ENCODE measurements at places on chromosomes 16 and 17. TPM values are rescaled to one million over a fixed set of nuclear protein-coding genes. Genes with fewer than 3 reads are reported as not detected.

DNA sequence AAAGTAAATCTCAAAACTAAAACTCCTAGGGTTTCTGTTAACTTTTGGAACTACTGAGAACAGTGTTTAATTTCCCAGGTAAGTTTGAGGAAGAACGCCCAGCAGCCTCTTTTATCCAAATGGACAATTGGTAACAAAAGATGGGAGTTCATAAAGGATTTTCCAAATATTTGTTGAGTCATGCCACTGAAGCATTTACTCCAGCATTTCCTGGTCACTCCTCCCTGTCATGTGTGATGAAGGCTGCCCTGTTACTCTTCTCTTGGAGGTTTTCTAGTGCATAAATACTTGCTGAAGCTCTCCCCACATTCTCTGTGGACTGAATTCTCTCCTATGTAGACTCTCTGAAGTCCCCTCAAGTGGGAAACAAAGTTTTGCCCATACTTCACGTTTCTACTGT is 16.5 kb downstream of the ZNF75A start:
- no peak overlapping the region for H3K4me3 ChIP-seq
- no peak overlapping the region for H3K27ac ChIP-seq
- no peak for DNase-seq
- H3K27me3 ChIP-seq = no peaks in the 10 kb centered on the region
- H3K36me3 ChIP-seq = peaks cover 24% of the 10 kb centered on the region

GRCh38 chr17:604115-604450 is 110.6 kb downstream of the VPS53 start:
- peaks cover 12% of the 10 kb centered on the region for H3K4me1 ChIP-seq
- H3K27ac ChIP-seq = no peak overlapping the region
- no peak overlapping the region for H3K4me3 ChIP-seq
- H3K27me3 ChIP-seq = no peaks in the 10 kb centered on the region
- peaks cover 30% of the 10 kb centered on the region for H3K36me3 ChIP-seq

- H3K4me1 ChIP-seq = peaks cover 16% of the 10 kb centered on the region
- H3K27ac ChIP-seq = no peak within 1 kb of the TSS
- peaks cover 31% of the 10 kb centered on the region for H3K27me3 ChIP-seq
- peak within 1 kb of the TSS; percentile 69 for H3K4me3 ChIP-seq
- DNase-seq = peak; percentile 90
- no peaks in the 10 kb centered on the region for H3K36me3 ChIP-seq
These were observed at the start of gene NXN for GRCh38 chr17:979539-980405. Gene NXN, minus strand, starts transcription at chr17:979776.

- no peaks in the 10 kb centered on the region for H3K27me3 ChIP-seq
- DNase-seq = no peak
- peaks cover 73% of the 10 kb centered on the region for H3K4me1 ChIP-seq
- peak overlapping the region; percentile 74 for H3K4me3 ChIP-seq
- H3K36me3 ChIP-seq = peaks cover 56% of the 10 kb centered on the region
These were observed 88.5 kb downstream of the SMG6 start for GRCh38 chr17:2214929-2215615.

Gene KRTAP4-4
- not detected for total RNA-seq

Gene SMIM5
- not detected for total RNA-seq

GRCh38 chr17:10172241-10172741 is 26.1 kb downstream of the GAS7 start:
- peaks cover 19% of the 10 kb centered on the region for H3K27me3 ChIP-seq
- H3K4me1 ChIP-seq = peaks cover 16% of the 10 kb centered on the region
- H3K4me3 ChIP-seq = no peak overlapping the region

GRCh38 chr17:27332485-27333409 is 38.8 kb downstream of the WSB1 start:
- H3K4me3 ChIP-seq = peak overlapping the region; percentile 66
- peak; percentile 92 for DNase-seq
- no peaks in the 10 kb centered on the region for H3K36me3 ChIP-seq
- peaks cover 21% of the 10 kb centered on the region for H3K4me1 ChIP-seq
- peak overlapping the region; percentile 75 for H3K27ac ChIP-seq
- no peaks in the 10 kb centered on the region for H3K27me3 ChIP-seq

GRCh38 chr16:73065632-73066330 is 17.9 kb upstream of the ZFHX3 start:
- no peaks in the 10 kb centered on the region for H3K36me3 ChIP-seq
- no peak for DNase-seq
- peaks cover 79% of the 10 kb centered on the region for H3K27me3 ChIP-seq
- no peak overlapping the region for H3K4me3 ChIP-seq
- peaks cover 24% of the 10 kb centered on the region for H3K4me1 ChIP-seq

- no peak overlapping the region for H3K4me3 ChIP-seq
- no peak overlapping the region for H3K27ac ChIP-seq
- no peaks in the 10 kb centered on the region for H3K36me3 ChIP-seq
- H3K4me1 ChIP-seq = no peaks in the 10 kb centered on the region
- H3K27me3 ChIP-seq = peaks cover 26% of the 10 kb centered on the region
These were observed 24.5 kb upstream of the MTMR4 start for GRCh38 chr17:58538811-58539409.

DNA sequence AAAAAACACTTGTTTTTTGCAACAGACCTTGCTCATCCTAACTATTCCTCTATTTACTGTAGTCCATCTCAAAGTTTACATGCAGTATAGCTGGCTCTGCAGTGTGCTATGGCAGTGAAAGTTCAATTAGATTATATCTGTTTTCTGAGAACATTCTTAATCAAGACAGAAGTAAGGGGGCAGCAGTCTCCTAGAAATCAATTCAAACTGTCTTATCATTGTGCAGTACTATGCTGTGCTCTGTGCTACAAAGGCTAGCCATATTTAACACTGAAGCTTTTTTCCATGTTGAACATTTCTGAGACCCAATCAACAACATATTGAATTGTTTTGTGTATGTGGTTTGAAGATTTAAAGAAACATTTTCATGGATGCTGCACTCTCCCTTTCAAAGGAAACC is 11.4 kb downstream of the NETO2 start:
- H3K27ac ChIP-seq = no peak overlapping the region
- H3K4me3 ChIP-seq = no peak overlapping the region
- peaks cover 2% of the 10 kb centered on the region for H3K36me3 ChIP-seq
- no peaks in the 10 kb centered on the region for H3K27me3 ChIP-seq
- peaks cover 1% of the 10 kb centered on the region for H3K4me1 ChIP-seq

Gene PHB1
- 181 TPM for total RNA-seq

- peaks cover 17% of the 10 kb centered on the region for H3K27me3 ChIP-seq
- no peaks in the 10 kb centered on the region for H3K36me3 ChIP-seq
- no peak overlapping the region for H3K27ac ChIP-seq
- H3K4me3 ChIP-seq = no peak overlapping the region
- peaks cover 35% of the 10 kb centered on the region for H3K4me1 ChIP-seq
- no peak for DNase-seq
These were observed 15.1 kb upstream of the GUCY2D start for GRCh38 chr17:7987112-7987893.

GRCh38 chr17:82788206-82789001 is 36.5 kb downstream of the TBCD start:
- no peak for DNase-seq
- H3K36me3 ChIP-seq = no peaks in the 10 kb centered on the region
- H3K27ac ChIP-seq = no peak overlapping the region
- H3K27me3 ChIP-seq = no peaks in the 10 kb centered on the region
- no peak overlapping the region for H3K4me3 ChIP-seq

Gene CDRT15
- total RNA-seq = not detected

- DNase-seq = no peak
- no peak overlapping the region for H3K4me3 ChIP-seq
- H3K4me1 ChIP-seq = peaks cover 8% of the 10 kb centered on the region
- no peak overlapping the region for H3K27ac ChIP-seq
- H3K27me3 ChIP-seq = peaks cover 5% of the 10 kb centered on the region
These were observed 12.0 kb downstream of the FOXN1 start for GRCh38 chr17:28518132-28518531.

DNA sequence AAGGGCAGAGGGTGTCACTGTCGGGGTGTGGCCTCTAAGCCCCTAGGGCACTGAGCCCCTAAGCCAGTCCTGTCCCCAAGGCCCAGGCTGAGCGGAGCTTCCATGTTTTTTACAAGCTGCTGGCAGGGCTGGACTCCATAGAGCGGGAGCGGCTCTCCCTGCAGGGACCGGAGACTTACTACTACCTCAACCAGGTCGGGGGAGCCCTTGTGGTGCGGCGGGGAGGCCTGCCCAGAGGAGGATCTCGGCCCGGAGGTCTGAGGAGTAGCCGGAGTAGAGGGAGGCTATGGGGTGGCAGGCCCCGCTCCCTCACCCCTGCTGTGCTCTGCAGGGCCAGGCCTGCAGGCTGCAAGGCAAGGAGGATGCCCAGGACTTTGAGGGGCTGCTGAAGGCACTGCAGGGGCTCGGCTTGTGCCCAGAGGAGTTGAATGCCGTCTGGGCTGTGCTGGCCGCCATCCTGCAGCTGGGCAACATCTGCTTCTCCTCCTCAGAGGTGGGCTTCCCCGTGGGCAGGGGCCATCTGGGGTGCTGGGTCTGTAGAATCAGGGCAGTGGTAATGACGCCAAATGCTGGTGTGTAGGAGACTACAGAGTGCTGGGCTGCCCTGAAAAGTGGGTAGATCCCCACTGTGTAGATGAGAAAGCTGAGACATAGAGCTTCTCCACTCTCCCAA is 4.9 kb downstream of the MYO15B start:
- H3K4me3 ChIP-seq = no peak overlapping the region
- DNase-seq = no peak
- H3K4me1 ChIP-seq = peaks cover 21% of the 10 kb centered on the region
- no peaks in the 10 kb centered on the region for H3K36me3 ChIP-seq

GRCh38 chr17:44541884-44542581 is 15.3 kb upstream of the FZD2 start:
- H3K36me3 ChIP-seq = no peaks in the 10 kb centered on the region
- peaks cover 7% of the 10 kb centered on the region for H3K27me3 ChIP-seq
- H3K27ac ChIP-seq = no peak overlapping the region
- H3K4me1 ChIP-seq = no peaks in the 10 kb centered on the region

- peaks cover 5% of the 10 kb centered on the region for H3K27me3 ChIP-seq
- H3K4me3 ChIP-seq = no peak overlapping the region
- DNase-seq = no peak
- no peak overlapping the region for H3K27ac ChIP-seq
- H3K36me3 ChIP-seq = no peaks in the 10 kb centered on the region
These were observed 70.4 kb downstream of the METRNL start for GRCh38 chr17:83149761-83150251.

- no peaks in the 10 kb centered on the region for H3K36me3 ChIP-seq
- peaks cover 5% of the 10 kb centered on the region for H3K4me1 ChIP-seq
- H3K27me3 ChIP-seq = peaks cover 40% of the 10 kb centered on the region
- H3K4me3 ChIP-seq = peak within 1 kb of the TSS; percentile 56
- peak; percentile 34 for DNase-seq
These were observed at the start of gene ARHGAP23 for GRCh38 chr17:38428112-38428642. Gene ARHGAP23, plus strand, starts transcription at chr17:38428464. Its CDS starts 22 bp downstream, at chr17:38428486.

- no peaks in the 10 kb centered on the region for H3K27me3 ChIP-seq
- H3K4me3 ChIP-seq = peak overlapping the region; percentile 32
- peaks cover 52% of the 10 kb centered on the region for H3K36me3 ChIP-seq
- peak overlapping the region; percentile 95 for H3K27ac ChIP-seq
These were observed 141.2 kb downstream of the AATF start for GRCh38 chr17:37089956-37090355.

- H3K36me3 ChIP-seq = no peaks in the 10 kb centered on the region
- no peaks in the 10 kb centered on the region for H3K27me3 ChIP-seq
- H3K4me1 ChIP-seq = no peaks in the 10 kb centered on the region
- H3K4me3 ChIP-seq = no peak overlapping the region
- no peak for DNase-seq
- no peak overlapping the region for H3K27ac ChIP-seq
These were observed 6.7 kb downstream of the PERCC1 start for GRCh38 chr16:1437606-1438005.

DNA sequence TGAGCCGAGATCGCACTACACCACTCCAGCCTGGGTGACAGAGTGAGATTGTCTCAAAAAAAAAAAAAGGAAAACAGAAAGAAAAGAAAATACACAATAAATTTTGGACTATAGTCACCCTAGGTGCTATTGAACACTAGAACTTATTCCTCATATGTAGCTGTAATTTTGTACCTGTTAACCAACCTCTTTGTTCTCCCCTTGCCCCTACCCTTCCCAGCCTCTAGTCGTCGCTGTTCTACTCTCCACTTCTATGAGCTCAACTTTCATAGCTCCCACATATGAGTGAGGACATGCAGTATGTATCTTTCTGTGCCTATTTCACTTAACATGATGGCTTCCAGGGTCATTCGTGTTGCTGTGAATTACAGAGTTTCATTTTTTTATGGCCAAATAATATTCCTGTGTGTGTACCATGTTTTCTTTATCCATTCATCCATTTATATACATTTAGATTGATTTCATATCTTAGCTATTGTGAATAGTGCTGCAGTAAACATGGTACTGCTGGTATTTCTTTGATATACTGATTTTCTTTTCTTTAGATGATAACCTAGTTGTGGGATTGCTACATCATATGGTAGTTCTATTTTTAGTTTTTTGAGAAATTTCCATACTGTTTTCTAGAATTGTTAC is 28.3 kb downstream of the VPS35L start:
- H3K4me3 ChIP-seq = no peak overlapping the region
- H3K36me3 ChIP-seq = peaks cover 49% of the 10 kb centered on the region
- H3K4me1 ChIP-seq = no peaks in the 10 kb centered on the region
- no peaks in the 10 kb centered on the region for H3K27me3 ChIP-seq

DNA sequence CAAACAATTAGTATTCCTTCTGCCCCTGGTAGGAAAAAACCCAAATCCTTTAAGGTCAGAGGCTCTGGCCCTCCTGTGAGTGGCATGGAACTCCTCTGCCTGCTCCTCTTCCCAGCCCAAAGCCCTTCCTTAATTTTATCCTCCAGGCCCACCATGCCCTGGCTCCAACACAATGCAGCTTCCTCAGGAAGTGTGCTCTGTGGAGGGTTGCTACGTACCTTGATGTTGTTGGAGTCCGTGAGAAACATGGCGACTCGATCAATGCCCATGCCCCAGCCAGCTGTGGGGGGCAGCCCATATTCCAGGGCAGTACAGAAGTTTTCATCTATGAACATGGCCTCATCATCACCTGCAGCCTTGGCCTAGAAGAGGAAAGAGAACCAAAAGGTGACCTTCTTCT is 5.3 kb upstream of the ADAT1 start:
- peak overlapping the region; percentile 84 for H3K27ac ChIP-seq
- H3K4me3 ChIP-seq = no peak overlapping the region
- H3K27me3 ChIP-seq = no peaks in the 10 kb centered on the region
- peaks cover 41% of the 10 kb centered on the region for H3K4me1 ChIP-seq
- no peak for DNase-seq

DNA sequence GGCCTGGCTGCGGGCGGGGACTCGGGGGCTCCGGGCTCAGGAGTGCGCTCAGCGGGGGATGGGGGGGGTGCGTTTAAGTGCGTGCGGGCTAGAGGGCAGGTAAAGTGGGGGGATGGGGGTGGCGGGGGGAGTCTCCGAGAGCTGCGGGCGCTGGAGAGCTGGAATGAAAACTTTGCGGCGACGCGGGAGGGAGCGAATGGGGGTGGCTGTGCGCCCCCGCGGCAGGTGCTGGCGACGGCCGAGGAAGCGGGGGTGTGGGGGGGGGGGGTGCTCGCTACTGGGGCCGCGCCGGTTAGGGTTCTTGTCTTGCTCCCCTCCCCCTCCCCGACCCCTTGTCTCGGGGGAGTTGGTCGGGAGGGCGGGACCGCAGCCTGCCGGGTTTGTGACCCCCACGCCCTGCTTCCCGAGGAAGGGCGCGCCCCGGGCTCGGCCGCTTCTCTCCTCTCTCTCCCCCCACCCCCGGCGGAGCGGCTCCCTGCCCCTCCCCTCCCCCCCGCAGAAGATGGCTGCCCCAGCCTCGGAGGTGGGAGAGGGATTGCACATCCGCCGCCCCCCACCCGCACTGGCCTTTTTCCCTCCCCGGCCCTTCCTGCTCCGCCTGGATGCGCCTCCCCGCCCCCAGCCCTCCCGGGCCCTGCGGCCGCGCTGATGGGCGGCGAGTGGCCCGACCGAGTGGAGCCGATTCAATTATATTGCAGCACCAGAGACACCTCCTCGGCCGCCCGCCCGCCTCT is 649 bp downstream of the GSE1 start:
- H3K27ac ChIP-seq = no peak overlapping the region
- H3K36me3 ChIP-seq = peaks cover 13% of the 10 kb centered on the region
- H3K4me1 ChIP-seq = peaks cover 63% of the 10 kb centered on the region
- no peaks in the 10 kb centered on the region for H3K27me3 ChIP-seq
- peak; percentile 54 for DNase-seq
- peak overlapping the region; percentile 76 for H3K4me3 ChIP-seq

GRCh38 chr17:1590029-1590746 is 27.6 kb upstream of the PITPNA start:
- no peak for DNase-seq
- H3K4me1 ChIP-seq = peaks cover 13% of the 10 kb centered on the region
- H3K4me3 ChIP-seq = no peak overlapping the region

Measured in activated CD8-positive, alpha-beta T cell treated with anti-CD3 and anti-CD28 coated beads, Interleukin-2, amount 10 ng/mL, durations not matched to agents 7 days and 5 days (primary cell).